ENCODE measurements at places on chromosomes 2 and 18. TPM values are rescaled to one million over a fixed set of nuclear protein-coding genes. Genes with fewer than 3 reads are reported as not detected.

The CNGA3 gene
- 1.2 TPM for total RNA-seq

- no peak for DNase-seq
Observed at GRCh38 chr18:63397349-63397748, 24.9 kb downstream of the VPS4B start.

- DNase-seq = no peak
Observed at GRCh38 chr2:162004031-162004430, 70.0 kb downstream of the DPP4 start.

DNA sequence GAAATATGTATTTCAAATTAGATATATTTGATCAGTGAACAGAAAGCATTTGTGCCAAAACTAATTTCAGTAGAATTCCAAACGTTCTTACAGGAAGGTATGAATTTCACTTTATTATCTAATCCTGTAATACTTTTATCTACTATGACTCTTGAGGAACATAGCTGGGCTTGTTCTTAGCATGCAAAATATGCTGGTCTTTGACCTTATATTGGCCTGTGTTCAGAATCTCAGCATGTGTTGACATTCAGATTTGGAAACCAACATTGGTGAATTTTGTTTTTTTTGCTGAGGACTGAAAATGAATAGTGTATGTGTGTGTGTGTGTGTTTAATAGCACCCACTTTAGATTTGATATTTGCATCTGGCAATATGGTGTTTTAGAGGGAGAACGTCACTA lies 112.2 kb downstream of the MEIS1 start:
- no peak for DNase-seq
